Cortex of kidney (tissue), 1 donor: ENCODE measurements at places on chromosomes 5 and 9.

DNA sequence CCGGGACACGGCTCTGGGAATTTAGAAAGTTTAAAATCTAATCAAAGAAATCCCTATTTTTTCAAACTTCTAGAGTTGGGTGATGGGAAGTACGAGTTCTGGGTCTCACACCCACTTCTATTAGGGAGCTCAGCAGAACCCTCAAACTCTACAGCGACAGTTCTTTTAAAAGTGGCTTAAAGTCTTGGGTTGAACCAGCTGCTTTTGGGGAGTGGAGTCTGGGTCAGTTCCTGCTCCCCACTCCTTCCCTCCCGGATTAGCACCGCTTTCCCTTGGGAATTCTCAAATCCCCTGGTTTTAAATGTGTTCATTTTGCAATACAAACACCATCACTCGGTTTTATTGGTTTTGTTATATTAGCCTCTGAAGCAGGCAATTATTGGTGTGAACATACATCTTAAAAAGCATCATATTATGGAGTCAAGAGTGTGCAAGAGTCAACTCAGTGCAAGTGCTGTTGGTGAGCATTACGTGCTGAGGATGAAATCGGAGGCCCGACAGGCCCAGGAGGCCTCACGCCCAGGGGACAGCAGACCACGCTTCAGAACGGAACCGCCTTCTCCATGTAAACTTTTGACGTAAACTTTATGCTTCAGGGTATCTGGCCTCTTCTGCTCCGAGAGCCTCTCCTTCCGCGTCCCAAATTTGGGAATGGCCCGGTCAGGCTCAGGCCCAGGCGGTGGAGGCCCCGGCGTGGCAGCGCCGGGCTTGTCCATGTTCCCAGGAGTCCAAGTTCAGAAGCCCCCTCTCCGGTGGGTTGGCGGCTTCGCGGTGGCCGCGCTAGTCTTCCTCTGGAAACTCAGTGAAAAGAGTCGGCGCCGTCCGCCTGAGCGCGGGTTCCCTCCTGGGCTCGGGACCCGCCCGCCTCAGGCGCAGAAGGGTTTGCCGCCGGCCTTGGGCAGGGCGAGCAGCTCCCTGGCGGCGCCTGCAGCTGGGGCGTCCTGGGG, 5.3 kb downstream of the IRX4 start:
- no peak for DNase-seq

DNA sequence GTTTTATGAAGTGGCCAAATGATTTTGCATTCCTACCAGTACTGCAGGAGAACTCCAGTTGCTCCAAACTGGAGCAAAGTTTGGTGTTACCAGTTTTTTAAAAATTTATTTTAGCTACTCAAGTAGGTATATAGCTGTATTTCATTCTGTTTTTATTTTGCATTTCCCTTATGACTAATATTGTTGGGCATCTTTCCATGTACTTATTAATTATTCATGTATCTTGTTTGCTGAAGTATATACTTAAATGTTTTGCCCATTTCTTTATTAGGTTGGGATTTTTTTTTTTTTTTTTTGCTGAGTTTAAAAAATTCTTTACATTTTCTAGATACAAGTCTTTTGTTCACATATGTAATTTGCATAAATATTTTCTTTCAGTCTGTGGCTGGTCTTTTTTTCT, 386.6 kb upstream of the DAB2 start:
- DNase-seq, result no peak

- DNase-seq, result no peak
Observed at GRCh38 chr5:80220245-80220897, 35.5 kb downstream of the SERINC5 start.

DNA sequence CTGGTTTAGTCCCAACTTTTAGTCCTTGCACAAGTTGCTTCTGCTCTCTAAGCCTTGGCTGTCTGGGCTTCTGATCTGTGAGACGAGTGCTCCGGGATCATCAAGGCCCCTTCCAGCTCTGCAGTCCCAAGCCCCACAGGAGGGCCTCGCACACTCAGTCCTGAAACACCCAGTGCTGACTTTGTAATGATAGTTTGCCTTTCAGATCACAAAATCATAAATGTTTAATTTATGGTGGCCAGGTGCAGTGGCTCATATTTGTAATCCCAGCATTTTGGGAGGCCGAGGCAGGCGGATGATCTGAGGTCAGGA, 95.9 kb upstream of the SLC25A48 start:
- no peak for DNase-seq

- DNase-seq, result no peak
Observed at GRCh38 chr5:14054965-14055963, 87.9 kb upstream of the TRIO start.

DNA sequence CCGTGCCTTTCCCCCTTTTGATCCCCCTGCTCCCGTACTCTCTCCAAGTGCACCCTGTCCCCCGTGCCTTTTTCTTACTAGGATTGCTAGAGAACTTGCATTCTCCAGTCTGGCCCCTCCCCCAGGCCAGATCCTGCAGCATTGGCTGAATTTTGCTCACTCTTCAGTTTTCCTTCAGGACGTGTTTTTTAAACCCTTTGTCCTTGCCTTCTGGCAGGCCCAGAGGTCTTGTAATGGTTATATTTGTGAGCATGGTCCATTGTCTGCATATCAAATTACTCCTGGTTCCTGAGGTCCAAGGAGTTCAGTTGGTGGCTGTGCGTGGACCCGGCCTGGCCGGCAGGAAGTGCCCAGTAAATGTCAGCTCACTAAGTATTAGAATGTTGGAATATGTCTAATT, 606 bp downstream of the TBC1D13 start:
- DNase-seq, result no peak

- DNase-seq, result no peak
Observed at GRCh38 chr5:135547590-135548254, 12.0 kb upstream of the NEUROG1 start.

- DNase-seq, result no peak
Observed at GRCh38 chr5:7629561-7629960, 221.4 kb downstream of the CFAP90 start.
